Stimulated activated CD4-positive, alpha-beta T cell treated with anti-CD3 and anti-CD28 coated beads, Interleukin-2, amount 100 ng/mL, for 24 hours (primary cell): ENCODE measurements at places on chromosomes 12 and 14.

DNA sequence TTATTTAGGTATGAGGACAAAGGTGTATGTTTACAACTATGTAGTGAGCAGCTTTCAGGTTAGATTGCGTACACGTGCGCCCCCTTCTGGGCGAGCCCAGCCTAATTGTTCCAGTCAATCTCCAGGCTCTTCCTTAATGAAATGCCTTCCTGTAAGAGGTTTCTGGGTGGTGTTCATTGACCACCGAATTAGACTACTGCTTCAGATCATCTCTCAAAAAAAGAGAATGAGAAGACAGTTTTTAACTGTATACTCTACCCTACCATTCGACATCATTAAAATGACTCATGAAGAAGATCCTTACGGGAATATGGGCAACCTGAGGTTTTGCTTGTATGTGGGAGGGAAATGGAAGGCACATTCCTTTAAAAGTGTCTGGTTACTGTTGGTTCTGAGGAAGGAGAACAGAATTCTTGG lies 2.1 kb downstream of the LUM start:
- DNase-seq = peak; percentile 38

DNA sequence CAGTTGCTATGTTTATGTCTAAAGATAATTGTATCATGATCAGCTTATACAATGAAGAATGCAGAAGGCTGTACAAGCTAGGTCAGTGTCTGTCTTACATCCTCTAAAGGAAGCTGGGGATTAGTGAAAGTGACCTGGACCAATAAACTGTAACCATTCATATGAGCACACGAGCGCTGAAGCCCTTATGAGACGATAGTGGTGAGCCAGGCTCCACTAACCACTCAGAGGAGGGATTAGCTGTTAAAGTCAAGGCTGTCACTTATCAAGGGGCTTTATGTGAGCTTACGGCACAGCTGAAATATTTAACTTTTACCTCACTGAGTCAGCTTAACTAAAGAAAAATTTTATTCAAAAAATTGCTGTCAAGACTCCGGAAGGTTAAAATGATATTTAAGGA lies 30.3 kb downstream of the NDUFA12 start:
- no peak for DNase-seq

GRCh38 chr14:74634964-74635363 lies 22.9 kb upstream of the LTBP2 start:
- no peak for DNase-seq

GRCh38 chr14:20679907-20680306 lies 4.5 kb upstream of the RNASE4 start:
- DNase-seq = no peak

GRCh38 chr14:78248501-78249090 lies 78.4 kb downstream of the NRXN3 start:
- no peak for DNase-seq

DNA sequence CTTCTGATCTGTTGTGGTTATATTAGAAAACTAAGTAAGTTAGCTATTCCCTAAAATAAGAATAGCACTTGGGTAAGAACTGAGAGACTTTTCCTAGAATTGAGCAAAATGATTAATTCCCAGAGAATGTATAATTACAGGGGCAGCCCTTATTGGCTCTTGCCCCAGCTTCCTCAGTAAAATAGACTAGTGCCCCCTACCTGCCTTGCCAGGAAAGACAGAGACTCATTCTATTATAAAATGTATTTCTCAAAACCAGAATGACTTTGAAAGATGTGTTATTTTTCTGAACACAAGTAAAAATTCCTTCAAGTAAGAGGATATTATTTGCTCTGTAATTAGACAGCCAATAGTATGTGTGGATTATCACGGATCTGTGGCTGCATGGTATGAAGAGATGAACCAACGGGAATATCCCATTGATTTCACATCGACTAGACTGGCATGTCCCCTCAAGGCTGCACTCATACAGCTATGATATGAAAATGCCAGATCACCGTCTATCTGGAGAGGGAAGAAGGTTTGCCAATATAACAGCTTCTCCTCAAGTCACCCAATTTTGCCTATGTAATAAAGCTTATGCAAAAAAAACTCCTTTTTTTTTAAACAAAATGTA lies 7.4 kb upstream of the GLRX5 start:
- peak; percentile 54 for DNase-seq

DNA sequence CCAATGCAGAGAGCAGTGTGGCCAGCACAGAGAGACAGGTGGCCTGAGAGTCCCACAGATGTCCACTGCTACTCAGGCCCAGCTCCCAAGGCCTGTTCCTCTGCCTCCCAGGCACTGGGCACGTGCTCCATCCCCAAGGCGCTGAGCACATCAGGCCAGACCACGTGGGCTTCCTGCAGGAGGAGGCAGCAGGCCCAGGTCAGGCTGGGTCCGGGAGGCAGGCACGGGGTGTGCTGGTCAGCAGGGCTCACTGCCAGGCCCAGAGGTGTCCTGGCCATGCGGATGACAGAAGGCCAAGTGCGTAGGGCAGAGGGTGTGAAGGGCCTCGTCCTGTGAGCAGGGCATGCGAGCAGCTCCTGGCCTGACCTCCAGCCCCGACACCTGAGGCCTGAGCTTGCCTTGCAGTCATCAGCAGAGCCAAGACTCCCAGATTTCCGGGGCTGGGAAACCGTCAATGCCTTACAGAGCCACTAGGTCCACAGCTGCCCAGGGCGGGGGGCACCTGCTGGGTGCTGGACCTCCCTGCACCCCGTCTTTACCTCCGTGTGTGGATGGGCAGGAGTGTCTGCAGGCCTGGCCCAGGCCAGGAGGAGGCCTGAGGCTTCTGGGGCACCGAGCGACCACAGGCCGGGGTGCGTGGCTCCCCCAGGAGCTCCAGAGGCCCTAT lies 14.9 kb downstream of the TRMT61A start:
- no peak for DNase-seq

GRCh38 chr14:97155320-97155719 lies 358.1 kb downstream of the VRK1 start:
- DNase-seq = no peak

- no peak for DNase-seq
Observed at GRCh38 chr12:47377414-47378221, 297.9 kb upstream of the AMIGO2 start.

DNA sequence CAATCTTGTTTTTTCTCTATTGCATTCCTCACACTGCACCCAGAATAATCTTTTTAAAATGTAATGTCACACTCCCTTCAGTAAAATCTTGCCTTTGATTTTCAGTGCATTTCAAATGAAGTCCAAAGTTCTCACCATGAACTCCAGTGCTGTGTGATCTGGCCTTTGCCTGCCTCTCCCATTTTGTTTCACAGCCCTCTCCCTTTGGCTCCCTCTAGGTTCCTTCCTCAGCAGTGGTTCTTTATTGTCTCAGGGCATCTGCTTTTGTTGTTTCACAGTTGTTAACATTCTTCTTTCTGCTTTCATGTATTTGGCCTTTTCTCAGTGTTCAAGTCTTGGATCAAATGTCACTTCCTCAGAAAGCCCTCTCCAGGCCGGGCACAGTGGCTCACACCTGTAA lies 84.5 kb upstream of the AMN1 start:
- DNase-seq = no peak

- DNase-seq = no peak
Observed at GRCh38 chr12:43278541-43278832, 273.5 kb downstream of the ADAMTS20 start.

DNA sequence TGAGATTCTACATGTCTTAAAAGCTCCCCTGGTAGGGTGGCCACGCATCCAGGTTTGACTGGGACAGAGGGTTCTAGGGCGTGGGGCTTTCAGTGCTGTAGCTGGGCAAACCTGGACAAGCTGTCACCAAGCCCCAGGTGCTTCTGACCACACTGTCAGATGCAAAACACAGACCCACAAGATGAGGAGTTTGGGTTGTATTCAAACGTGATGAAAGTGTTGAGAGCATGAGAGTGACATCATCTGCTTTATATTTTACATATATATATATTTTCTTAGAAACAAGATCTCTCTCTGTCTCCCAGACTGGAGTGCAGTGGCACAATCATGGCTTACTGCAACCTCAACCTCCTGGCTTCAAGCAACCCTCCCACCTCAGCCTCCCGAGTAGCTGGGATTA lies 210.1 kb downstream of the DPF3 start:
- no peak for DNase-seq

GRCh38 chr14:36580856-36581831 lies 1.3 kb downstream of the NKX2-8 start:
- DNase-seq = no peak

DNA sequence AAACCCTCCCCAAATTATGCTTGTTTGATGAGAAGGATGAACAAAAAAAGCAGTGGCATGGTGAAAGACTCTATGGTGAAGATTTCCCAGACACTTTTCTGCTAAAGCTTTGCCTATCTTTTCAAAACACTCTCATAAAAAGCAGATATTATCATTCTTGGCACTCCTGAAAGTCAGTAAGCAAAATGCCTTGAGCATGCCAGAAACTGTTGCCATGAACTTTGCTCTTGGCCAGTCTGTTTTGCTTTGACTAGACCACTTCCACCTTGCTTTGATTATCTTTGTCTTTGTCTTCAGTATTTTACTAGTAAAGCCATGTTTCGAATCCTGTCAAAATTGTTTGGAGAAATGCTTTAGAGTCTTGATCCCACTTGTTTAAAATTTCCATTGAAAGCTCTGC lies 110.4 kb downstream of the CNTN1 start:
- no peak for DNase-seq

DNA sequence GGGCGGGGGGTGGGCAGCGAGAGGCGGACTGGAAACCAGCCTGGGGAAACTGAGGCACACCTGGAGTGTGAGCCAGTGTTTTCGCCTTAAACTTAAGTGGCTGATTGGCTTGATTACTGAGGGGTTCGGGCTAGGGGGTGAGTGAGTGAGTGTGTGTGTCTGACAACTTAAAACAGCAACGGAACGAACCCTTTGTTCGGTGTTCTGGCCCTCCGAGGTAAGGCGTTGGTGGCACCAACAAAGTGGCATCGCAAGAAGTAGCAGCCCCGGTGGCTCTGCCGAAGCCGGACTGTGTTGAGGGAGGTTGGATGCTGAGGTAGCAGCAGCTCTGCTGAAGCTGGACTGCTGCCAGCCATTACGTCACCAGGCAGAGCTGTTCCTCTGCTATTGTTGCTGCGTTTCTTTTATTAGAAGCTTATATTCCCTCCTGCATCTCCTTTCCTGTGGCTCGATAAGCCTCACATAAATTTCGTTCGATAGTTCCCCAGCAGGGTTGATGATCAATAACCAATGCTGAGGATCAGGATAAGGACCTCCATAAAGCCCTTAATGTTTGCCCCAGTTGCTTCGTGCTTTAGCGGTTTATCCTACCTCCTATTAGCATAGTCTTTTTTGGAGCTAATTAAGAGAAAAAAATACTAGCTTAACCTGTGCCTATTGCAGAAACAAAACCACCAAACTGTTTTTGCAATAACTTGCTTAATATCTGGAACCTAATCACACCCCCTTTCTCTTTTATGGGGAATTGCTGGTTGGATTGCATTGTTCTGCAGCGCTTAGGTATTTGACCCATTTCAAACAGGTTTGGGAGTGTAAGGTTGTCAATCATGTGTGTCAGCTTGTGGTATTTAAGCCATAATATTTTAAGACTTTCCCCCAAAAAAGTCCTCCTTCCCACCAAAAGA lies 1.3 kb downstream of the GPR137C start:
- peak; percentile 79 for DNase-seq

- no peak for DNase-seq
Observed at GRCh38 chr14:74080820-74081460, 3.3 kb downstream of the ALDH6A1 start.

DNA sequence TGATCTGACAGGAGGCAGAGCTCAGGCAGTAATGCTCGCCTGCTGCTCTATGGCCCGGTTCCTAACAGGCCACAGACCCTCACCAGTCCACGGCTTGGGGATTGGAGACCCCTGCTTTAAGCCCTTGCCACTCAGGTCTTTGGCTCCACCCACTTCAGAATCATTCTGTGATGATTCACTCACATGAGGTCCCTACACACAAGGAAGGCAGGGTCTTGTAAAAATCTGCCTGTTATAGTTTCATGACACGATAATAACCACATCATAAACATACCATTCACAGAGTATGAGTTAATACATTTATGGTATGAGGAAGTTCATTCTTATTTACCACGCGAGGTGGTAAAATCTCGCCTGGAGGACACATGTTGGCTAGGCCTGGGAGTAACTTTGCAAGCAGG lies 29.0 kb upstream of the MAX start:
- no peak for DNase-seq

GRCh38 chr14:74526854-74527585 lies 33.5 kb downstream of the ISCA2 start:
- no peak for DNase-seq

GRCh38 chr12:116426391-116427136 lies 132.6 kb upstream of the MAP1LC3B2 start:
- no peak for DNase-seq

GRCh38 chr12:130828895-130829294 lies 10.2 kb downstream of the STX2 start:
- DNase-seq = no peak

GRCh38 chr12:3523058-3523457 lies 32.1 kb downstream of the PRMT8 start:
- no peak for DNase-seq

GRCh38 chr12:129103231-129103630 lies 250.0 kb downstream of the GLT1D1 start:
- no peak for DNase-seq

- DNase-seq = no peak
Observed at GRCh38 chr12:65720136-65721130, 103.8 kb upstream of the HMGA2 start.

GRCh38 chr12:30795410-30796312 lies 40.9 kb upstream of the CAPRIN2 start:
- DNase-seq = peak; percentile 75

GRCh38 chr14:72380456-72380855 lies 448.2 kb downstream of the RGS6 start:
- DNase-seq = no peak

GRCh38 chr12:24045816-24046257 lies 96.4 kb upstream of the SOX5 start:
- no peak for DNase-seq
